ENCODE measurements at places on chromosomes 7 and 10.

- DNase-seq: no peak
These were observed 1.7 kb upstream of the SLC35B4 start for GRCh38 chr7:134318443-134318842.

GRCh38 chr7:139111811-139112301 is 2.3 kb upstream of the ZC3HAV1 start:
- no peak for DNase-seq

DNA sequence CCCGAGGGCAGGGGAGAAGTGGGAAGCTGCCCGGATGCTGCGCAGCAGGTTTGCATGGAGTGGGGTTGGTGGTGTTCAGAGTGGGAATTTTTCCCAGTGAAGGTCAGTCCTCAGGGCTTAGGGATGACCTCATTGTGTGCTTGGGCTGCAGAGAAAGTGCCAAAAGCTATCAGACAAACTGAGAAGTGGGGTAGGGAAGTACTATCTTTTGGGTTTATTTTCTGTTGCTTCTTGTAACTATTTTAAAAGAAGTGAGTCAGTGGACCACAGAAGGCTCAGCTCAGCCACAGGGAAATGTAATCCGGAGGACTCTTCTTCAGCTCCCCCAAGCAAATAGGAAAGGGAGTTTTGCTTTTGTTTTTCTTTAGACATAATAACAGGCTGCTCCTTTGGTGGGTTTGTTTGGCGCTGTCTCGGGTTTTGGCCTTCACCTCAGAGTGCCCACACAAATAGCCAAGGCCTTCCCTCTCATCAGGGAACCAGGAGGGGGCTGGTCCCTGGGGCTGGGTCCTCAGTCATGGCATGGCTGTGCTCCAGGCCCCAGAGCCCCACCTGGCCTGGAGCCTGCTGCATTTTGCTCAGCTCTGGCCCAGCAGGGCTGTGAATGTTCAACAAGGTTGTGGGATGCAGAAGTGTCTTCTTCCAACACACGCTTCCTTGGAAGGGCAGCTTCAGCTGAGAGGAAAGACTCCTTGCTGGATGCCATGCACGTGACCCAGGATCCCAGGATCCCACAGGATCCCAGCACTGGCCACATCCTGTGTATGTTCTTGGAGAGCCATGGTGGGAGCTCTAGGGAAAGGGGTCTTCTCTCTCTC is 5.4 kb upstream of the FAM170B start:
- no peak for DNase-seq

GRCh38 chr7:68078157-68078710 is 1081.6 kb downstream of the TYW1 start:
- DNase-seq: no peak

- DNase-seq: no peak
These were observed 266.3 kb downstream of the PPP1R3A start for GRCh38 chr7:113652501-113652900.

All from stimulated activated CD4-positive, alpha-beta T cell treated with anti-CD3 and anti-CD28 coated beads, TNF-alpha, amount 100 ng/mL, for 1 hour (primary cell).